ENCODE measurements at places on chromosomes 16 and 17.

GRCh38 chr17:32927724-32928585 is at the start of gene TMEM98:
Gene TMEM98, plus strand, starts transcription at chr17:32928153. Its CDS starts 3,376 bp downstream, at chr17:32931529.
- DNase-seq: peak; percentile 32

GRCh38 chr17:68718926-68719325 is 117.8 kb upstream of the FAM20A start:
- DNase-seq: no peak

DNA sequence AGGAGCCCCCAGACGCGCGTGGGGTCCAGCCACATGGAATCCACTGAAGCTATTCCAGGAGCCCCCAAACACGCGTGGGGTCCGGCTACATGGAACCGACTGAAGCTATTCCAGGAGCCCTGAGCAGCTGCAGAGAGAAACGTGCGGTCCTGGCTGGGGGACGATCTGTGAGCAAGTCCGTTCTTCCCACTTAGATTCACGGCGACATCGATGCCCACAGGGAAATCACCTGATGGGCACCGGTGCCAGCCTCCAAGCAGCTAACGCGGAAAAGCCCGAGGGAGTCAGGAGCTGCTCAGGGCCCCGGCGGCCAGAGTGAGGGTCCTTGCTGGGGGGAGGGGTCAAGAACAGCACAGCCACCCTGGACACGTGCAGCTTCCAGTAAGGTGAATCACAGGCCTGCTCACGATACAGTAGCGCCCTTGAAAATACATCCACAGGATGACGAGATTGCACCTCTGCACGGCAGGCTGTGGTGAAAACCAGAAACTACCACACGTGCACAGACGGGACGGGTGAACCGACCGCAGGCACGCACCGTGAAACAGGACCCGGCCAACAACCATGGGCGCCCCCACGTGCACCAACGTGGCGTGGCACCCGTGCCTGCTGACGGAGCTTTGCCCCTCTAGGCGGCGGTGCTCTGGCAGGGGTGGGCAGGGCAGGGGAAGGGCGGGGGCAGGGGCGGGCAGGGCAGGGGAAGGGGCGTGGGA is 77.7 kb upstream of the GNG13 start:
- no peak for DNase-seq

DNA sequence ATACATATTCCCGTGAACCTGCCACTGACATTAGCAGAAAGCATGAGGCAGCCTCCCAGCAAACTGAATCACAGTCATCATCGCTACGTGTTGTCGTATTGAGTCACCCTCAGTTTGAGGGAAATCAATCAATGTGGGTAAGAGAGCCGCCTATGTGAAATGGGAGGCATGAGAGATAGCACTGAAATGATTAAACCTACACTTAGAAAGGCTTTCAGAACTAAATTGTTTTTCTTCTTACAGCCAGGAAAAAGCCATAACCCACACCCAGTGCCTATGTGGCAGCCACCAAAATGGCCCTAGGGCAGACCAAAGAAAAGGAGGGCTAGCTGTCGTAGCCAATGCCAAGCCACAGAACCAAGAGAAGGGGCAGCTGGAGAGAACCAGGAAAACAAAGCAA is 90.5 kb downstream of the ADAMTS18 start:
- DNase-seq: no peak

DNA sequence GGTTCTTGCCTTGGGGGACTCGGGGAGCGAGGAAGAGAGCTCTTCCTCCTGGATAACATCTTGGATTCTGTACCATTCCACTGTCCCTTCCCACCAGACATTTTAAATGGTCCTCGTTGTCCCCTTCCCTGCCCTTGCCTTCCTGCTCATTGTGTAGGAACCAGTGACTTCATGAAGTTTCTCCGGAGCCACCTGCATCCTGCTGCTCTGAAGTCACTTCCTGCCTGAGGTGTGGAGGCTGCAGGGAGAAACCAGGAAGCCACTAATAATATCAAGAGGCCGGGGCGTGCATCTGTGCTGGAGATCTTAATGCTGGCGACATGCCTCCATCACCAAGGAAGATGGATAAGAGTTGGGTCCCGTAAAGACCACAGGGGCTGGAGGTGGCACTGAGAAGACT is 6.2 kb upstream of the SLC16A13 start:
- no peak for DNase-seq

GRCh38 chr17:74211912-74212208 is 1.5 kb upstream of the TTYH2 start:
- DNase-seq: no peak

DNA sequence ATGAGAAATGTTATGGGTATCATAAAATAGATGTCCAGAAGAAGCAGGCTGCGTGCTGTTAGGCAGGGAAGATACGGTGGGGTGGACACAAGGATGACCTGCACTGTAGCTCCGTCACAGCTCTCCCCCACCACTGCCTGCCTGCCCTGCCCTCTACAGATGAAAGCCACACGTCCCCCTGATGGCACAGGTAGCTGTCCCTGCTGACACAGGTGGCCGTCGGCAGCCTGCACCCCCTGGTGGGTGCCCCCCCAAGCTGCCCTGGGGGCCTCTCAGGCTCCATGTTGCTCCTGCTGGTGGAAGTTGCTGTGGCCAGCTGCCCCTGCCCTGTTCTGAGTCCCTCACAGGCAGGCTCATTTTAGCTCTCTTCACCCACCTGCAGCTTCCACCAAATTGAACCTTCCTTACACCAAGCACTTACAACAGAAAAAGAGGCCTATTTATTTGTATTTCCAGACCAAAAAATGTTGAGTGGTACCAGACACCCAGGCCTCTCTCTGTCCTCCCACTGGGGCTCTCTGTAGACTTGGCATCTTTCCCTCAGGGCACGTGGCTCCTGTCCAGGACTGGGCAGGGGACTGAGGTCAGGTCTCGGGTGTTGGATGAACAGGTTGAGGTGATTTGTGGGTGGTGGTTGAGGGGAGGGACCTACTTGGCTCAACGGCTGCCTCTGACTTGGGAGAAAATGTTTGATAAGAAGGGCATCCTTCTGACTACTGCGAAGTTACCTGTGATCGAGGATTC is 50.1 kb upstream of the CACNG5 start:
- DNase-seq: no peak

DNA sequence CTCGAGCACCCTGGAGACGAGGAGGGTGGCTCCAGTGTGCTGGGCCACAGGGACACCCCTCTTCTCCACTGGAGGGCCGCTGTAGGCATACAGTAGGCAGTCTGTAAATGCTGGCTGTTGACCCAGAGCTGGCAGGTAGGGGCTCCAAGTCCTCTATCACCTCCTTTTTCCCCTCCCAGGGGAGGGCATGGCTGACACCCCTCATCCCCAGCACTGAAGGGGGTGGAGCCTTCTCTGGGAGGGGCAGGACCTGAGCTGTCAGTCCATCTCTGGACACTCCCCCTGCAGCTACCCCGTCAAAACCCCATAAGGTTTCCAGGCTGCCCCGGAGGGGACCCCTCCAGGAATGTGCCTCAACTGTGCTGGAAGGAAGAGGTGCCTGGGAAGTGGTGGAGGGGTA is 2.4 kb downstream of the KCNJ12 start:
- no peak for DNase-seq

- no peak for DNase-seq
Observed at GRCh38 chr17:31387438-31387837, 4.0 kb upstream of the RAB11FIP4 start.

GRCh38 chr17:60153606-60154390 is 4.0 kb downstream of the CA4 start:
- DNase-seq: no peak

DNA sequence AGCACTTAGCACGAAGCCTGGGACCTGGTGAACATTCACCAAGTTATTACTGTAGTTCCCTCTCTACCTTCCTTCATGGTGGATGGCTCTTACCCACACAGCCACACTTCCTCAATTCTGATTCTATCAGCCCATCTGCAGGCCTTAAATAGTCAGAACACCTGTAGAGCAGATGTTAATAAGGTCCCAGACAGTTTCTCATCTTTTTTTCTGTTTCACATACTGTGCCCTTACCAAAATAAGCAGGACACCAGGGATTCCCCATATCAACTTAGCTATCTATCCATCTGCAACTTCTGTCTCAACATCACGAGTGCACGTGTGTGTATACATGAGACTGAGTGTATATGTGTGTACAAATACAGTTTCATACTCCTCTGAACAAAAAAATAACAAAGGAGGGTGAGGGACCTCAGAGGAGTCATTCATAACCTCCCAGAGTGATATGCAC is 2.8 kb downstream of the RECQL5 start:
- no peak for DNase-seq

DNA sequence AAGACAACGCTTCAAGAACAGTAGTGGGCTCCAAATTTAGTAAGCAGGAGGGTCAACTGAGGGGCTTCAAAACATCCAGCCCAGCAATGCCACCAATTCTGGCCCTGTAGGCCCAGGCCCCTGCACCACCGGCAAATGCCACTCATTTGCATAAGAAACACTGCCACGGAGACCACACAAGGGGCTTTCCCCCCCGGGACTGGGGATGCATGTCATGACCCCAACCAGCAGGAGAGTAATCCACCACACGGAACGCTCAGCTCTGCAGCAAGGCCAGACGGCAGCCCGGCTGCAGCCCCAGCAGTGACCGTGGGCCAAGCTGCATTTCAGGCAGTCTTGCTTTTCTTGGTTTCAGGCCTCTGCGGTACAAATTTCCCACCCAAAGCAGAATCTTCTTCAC is 14.1 kb downstream of the TMEM11 start:
- DNase-seq: no peak

GRCh38 chr17:8632061-8632460 is 1.5 kb upstream of the MYH10 start:
- DNase-seq: no peak

- DNase-seq: no peak
Observed at GRCh38 chr16:4225075-4225474, 16.8 kb downstream of the SRL start.

DNA sequence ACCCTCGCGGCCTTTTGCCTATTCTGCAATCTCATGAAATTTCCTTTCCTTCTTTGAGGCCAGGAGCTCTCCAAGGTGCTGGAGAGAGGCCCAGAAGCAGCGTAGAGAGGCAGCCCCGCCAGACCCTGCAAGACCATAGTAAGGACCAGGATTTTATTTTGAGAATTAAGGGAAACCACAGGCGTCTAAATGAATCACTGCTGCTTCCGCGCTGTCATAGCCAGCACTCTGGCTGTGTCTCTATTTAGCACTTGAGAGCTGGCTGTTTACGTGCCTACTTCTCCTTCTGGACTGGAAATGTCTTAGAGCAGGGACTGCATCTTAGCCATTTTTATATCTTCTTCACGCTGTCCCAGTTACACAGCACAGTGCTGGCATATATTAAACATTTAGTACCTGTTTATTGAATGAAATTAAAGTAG is 37.6 kb upstream of the PIRT start:
- DNase-seq: no peak

GRCh38 chr16:457732-458400 is 32.4 kb downstream of the RAB11FIP3 start:
- DNase-seq: no peak

- no peak for DNase-seq
Observed at GRCh38 chr16:54210452-54211125, 76.0 kb downstream of the IRX3 start.

DNA sequence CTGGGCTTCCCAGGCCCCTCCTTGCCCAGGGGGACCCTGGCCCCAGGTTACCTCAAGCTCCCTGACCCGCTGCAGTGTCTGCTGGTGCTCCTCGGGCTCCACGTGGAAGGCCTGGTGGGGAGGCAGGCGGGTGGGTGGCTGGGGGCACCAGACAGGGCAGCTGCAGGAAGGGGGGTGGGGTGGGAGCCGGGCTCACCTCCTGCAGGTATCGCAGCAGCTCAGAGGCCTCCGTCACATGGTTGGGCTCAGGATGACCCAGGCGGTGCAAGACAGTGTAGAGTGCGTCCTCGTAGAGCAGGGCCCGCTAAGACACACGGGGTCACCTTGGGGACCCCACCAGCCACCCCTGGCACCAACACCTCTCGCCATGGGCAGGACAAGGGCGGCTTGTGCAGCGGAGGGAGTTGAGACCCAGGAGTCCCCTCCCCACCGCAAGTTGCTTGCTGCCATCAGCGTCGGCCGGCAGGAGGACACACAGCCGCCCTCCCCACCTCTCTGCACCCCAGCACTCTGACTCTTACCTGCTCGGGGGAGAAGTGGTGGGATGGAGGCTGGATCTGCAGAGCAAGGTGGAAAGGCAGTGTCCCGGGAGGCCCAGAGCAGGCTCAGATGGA is 1.1 kb downstream of the UNC13D start:
- no peak for DNase-seq

DNA sequence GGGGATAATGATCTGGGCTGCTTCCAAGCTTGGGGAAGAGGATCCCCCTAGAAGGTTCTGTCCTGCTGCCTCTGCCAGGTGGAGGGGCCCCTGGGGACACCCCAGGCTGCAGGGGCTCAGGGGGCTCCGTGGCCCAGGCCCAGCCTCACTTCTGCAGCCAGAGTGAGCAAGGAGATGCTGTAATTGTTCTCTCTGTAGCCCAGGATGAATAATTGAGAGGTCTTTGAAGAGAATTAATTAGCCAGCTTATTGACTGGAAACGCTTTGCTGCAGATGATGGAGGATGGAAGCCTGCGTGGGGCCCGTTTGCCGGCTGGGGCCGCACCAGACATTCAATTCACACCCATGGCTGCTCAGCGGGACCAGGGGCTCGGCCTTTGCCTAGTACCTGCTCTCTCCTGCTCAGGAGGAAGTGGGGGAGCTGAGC is 38.5 kb downstream of the TMEM235 start:
- no peak for DNase-seq

DNA sequence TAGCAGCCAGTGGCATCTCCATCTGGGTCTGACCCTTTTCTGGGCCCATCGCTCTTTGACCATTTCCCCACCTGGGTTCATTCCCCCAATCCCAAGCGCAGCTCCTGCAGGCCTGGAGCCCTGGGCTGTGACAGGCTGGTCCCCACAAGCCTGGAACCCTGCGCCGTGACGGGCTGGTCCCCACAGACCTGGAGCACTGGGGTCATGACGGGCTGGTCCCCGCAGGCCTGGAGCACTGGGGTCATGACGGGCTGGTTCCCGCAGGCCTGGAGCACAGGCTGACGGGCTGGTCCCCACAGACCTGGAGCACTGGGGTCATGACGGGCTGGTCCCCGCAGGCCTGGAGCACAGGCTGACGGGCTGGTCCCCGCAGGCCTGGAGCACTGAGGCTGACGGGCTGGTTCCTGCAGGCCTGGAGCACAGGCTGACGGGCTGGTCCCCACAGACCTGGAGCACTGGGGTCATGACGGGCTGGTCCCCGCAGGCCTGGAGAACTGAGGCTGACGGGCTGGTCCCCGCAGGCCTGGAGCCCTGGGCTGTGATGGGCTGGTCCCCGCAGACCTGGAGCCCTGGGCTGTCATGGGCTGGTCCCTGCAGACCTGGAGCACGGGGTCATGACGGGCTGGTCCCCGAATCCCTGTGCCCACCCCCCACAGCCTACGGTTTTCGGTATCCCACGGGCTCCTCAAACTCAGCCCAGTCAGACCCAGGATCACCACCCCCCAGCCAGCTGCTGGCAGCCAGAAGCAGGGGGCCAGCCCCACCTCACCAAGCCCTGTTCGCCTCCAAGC is 16.6 kb downstream of the TMC6 start:
- DNase-seq: no peak

- no peak for DNase-seq
Observed at GRCh38 chr17:44066204-44066930, at the start of gene LSM12. Gene LSM12, minus strand, starts transcription at chr17:44066671. Its CDS starts 84 bp downstream, at chr17:44066587.

- DNase-seq: no peak
Observed at GRCh38 chr16:52074133-52074532, 472.8 kb downstream of the TOX3 start.

GRCh38 chr17:58414596-58414997 is 2.7 kb downstream of the RNF43 start:
- DNase-seq: no peak

- DNase-seq: no peak
Observed at GRCh38 chr16:54677308-54677950, 253.2 kb upstream of the IRX5 start.
